ENCODE measurements at places on chromosomes 1 and 21.

DNA sequence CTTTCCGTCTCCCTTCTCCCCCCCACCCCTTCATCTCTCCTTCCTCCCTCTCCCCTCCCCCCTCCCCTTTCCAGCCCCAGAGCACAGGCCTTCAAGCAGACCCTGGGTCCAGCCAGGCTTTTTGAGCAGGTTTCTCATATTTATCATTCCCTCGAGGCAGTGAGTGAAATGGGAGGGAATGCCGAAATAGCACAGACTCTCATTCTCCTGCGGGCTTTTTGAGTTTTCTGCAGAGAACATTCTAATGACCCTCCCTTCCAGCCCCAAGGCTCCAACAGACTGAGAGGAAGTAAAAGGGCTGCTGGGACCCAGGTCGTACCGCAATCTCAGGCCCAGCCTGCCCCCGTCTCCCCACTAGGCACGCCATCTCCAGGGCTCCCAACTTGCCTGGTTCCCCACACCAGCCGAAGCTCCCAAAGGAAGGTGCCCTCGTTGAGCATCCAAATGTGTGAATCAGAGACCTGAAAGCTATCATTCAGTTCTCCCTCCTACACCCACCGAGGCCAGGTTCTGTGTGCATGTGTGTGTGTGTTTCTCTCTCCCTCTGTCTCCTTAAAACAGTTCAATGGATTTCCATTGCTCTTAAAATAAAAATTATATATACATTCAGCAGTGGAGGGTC is 22.3 kb downstream of the ACTA1 start:
- DNase-seq, result no peak

DNA sequence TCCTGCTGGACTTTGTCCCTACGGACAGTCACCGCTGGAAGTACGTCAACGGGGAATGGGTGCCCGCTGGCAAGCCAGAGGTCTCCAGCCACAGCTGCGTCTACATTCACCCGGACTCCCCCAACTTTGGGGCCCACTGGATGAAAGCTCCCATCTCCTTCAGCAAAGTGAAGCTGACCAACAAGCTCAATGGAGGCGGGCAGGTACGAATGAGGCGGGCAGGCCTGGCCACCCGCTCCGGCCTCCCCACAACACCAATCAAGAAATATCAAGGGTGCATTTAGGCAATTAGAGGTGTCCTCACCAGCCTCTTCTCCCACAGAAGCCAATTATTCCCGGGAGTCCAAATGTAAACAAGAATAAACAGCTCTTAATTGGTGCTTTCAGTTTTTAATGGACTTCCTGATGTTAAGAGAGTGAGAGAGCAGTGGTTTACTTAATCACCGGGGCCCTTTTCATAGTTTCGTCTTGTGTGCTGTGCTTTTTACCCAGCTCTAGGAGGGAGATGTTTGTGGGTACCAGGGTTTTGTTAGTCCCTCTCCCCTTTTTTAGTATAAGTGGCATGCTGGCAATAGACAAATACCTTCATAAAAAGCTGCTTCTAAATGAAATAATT is 10.7 kb downstream of the TBX19 start:
- DNase-seq, result no peak

DNA sequence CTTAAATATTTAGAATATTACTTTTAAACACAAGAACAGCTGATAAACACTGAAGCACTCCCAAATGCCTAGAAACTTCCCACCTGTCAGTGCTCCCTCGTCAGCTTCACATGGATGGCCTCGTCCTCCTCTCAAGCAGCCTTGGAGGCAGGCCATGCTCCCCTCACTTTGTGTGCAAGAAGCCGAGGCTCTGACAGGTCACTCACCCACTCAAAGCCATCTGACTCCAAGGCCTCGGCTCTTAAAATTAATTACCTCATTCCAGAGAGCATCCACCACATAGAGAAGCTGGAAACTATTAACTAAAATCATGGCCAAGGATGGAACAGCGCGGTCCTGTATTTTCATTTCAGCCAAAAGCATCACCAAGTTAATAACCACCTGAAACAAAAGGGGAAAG is 17.8 kb downstream of the LBR start:
- DNase-seq, result no peak

- no peak for DNase-seq
Measured at GRCh38 chr1:111696330-111696729, 42.9 kb downstream of the INKA2 start.

DNA sequence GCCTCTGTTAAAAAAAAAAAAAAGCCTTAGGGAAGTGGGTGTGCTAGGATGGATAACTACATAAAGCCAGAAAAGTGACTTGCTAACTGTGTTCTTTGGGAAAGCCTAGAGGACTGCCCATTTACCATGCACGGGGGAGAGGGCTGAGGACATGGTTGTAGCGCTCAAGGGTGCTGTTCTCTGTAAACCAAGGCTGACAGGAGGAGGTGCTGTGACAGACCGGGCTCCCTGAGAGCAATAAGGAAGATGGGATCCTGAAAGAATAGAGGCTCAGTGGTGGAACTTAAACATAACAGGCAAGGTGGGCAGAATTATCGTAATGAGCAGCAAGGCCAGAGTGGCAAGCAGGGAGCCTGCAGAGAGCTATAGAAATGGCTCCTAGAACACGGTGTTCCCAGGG is 98.5 kb upstream of the DISP3 start:
- DNase-seq, result no peak
